Activated T-cell treated with anti-CD3 and anti-CD28 coated beads for 24 hours (primary cell): ENCODE measurements at places on chromosomes 3 and 15.

- DNase-seq, result no peak
These were observed 566 bp downstream of the ETV5 start for GRCh38 chr3:186108106-186108940.

DNA sequence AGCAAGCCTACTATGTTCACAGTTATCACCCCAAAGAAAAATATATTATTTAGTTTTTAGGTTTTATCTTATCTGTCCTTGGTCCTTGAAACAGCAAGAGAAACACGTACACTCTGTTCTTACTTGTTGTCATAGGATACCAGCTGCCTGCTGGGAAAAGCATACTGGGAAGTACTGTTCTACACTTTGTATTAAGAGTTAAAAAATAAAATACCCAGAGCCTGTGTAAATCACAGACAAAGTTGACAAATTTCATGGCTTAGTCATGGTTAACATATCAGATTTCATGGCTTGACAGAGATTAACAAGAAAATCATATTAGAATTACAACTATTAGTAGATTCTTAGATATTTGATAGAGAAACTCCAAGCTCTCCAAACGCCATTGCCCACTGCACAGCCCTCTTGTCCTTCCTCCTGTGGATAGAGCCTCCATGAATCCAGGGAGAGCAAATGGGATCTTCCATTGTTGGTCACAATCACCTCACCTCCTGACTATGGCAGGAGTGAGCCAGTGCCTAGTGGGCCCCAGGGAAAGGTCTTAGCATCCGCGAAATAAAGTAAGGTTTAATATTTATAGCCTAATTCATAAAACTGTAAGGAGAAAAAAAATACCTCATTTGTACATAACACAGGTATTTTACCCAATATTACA is 128.1 kb upstream of the WNT5A start:
- DNase-seq, result no peak

GRCh38 chr3:17931131-17931530 is 188.7 kb upstream of the TBC1D5 start:
- no peak for DNase-seq

DNA sequence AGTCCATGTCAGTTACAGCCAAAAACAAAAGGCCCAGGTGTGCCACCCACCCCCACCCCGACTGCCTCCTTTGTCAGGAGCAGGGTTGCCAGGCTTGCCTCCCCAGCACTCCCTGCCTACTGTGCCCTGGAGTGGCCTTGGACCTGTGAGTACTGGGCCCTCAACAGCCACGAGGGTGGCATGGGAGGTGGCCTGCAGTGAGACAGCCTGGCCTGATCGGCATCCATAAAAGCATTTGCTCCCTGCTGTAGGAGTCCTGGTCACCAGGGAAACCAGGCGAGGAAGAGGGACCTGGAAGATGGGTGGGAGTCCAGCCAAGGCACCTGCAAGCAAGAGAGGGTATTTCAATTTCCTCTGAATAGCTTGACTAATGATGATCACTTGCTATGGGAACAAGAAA is 56.4 kb upstream of the KCNMB2 start:
- no peak for DNase-seq

GRCh38 chr15:65365229-65365628 is 12.6 kb downstream of the IGDCC3 start:
- no peak for DNase-seq

DNA sequence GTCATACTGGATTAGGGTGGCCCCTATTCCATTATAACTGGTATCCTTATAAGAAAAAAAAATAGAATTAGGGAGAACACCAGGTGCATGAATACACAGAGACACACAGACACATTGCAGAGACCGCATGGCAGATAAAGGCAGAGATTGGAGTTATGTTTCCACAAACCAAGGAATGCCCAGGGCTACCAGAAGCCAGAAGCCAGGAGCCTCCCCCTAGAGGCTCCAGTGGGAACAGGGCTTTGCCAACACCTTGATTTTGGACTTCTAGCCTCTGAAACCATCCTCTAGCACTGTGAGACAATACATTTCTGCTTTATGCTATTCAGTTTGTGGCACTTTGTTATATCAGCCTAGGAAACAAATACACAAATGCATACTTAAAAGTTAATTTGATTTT is 10.4 kb downstream of the GOLM2 start:
- DNase-seq, result no peak
